ENCODE measurements at places on chromosomes 13 and 19. TPM values are rescaled to one million over a fixed set of nuclear protein-coding genes. Genes with fewer than 3 reads are reported as not detected.

SLAIN1 gene
- not detected for total RNA-seq

GRCh38 chr19:23799321-23799720 lies 40.6 kb upstream of the ZNF681 start:
- no peak for DNase-seq

DNA sequence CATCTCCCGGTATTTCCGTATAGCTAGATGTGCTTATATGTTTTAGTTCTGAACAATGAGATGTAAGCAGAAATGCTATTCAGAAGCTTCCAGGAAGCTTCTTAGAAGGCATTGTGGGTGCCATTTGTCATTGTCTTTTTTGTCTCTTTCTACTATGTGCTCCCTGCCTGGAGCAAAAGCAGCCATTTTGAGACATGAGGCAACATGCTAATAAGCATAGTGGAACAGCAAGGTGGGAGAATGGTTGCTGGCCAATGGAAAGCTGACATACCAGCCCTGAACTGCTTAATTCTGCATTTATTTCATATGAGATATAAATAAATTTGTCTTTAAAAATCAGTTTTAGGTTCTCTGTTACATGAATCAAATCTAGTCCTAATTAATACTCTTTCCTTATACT lies 299.7 kb downstream of the LMO7 start:
- no peak for DNase-seq

DNA sequence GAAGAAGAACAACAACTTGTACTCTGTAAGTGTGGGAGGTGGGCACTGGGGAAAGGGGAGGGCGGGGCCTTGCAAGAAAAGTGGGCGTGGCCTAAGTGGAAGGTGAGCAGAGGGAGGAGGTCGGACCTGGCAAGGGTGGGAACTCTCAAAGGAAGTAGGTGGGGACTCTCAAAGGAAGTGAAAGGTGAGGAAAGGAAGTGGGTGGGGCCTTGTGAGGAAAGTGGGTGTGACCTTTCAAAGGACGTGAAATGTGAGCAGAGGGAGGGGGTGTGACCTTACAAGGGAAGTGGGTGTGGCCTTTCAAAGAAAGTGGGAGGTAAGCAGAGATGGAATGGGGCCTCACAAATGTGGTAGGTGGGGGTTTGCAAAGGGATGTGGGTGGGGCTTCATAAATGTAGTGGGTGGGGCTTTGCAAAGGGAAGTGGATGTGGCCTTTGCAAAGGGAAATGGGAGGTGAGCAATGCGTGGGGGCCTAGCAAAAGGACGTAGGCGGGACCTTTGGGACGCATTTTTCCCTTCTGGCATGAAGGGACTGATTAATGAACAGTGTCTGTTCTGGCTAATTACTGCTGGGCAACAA lies 25.9 kb downstream of the ACSBG2 start:
- DNase-seq = no peak

GRCh38 chr19:51147663-51148062 lies 5.6 kb downstream of the SIGLEC7 start:
- no peak for DNase-seq

DNA sequence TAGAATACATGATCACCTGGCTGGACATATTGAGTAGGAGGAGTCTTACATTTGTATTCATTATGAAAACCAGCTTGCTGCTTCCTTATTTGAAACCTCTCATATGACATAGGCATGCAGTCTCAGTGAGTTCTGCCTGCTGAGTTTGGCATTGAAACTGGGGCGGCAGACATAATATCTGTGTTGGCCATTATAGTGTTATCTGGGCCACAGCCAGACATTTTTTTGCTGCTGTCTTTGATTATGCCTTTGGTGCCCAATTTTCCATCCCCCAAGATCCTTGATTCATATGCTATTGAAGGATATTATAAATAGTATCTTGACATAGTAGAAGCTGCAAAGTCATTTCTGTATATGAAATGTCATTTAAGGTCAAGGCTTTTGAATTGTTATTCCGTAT lies 15.8 kb downstream of the FREM2 start:
- no peak for DNase-seq

GRCh38 chr13:32205431-32206096 lies 109.6 kb downstream of the ZAR1L start:
- no peak for DNase-seq

- no peak for DNase-seq
These were observed at the start of gene CD209 for GRCh38 chr19:7746903-7747884. CD209 (minus strand) TSS chr19:7747534; CDS start chr19:7747511, 23 bp downstream.

DNA sequence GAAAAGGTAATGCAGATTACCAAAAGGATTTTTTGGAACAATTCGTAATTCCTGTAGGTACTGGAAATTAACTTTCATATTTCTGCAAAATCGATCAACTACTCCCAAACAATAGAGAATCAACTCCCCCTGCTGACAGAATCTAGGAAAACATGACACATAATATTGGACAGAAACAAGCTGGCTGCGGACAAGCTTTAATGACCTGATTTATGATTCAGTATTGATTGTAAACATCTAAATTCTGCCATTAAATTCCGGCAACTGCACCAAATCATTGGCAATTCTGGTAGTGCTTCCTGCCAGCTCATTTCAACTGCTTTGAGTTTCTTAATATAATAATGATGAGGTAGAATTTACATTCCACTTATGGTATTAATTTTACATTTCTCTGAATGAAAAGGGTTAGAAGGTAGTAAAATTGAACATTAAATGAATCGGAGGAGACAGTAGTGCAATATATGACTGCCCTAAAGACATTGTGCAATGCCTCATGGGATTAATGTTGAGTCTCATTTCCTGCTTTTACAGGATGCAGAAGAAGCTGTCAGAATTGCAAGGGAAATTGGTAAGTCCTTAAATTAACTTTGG lies 146.5 kb downstream of the PCCA start:
- no peak for DNase-seq

GRCh38 chr19:43310221-43310620 lies 40.9 kb upstream of the PSG9 start:
- no peak for DNase-seq

DNA sequence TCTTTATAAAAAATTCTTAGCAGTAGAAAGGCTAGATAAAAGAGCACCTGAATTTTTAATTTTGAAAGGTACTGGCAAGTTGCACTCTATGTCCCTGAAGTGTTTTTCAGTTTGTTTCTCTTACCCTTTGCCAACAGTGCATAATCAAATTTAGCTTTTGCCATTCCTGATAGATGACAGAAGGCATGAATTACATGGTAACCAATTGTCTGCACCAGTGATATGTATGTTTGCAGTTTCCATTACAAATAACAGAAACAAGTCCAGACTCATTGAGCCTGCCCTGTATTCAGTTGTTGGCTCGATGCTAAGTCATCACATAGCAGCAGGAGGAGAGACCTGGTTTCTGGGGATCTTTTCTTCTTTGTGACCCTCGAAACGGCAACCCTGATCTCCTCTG lies 309.8 kb downstream of the DNAJC15 start:
- no peak for DNase-seq

DNA sequence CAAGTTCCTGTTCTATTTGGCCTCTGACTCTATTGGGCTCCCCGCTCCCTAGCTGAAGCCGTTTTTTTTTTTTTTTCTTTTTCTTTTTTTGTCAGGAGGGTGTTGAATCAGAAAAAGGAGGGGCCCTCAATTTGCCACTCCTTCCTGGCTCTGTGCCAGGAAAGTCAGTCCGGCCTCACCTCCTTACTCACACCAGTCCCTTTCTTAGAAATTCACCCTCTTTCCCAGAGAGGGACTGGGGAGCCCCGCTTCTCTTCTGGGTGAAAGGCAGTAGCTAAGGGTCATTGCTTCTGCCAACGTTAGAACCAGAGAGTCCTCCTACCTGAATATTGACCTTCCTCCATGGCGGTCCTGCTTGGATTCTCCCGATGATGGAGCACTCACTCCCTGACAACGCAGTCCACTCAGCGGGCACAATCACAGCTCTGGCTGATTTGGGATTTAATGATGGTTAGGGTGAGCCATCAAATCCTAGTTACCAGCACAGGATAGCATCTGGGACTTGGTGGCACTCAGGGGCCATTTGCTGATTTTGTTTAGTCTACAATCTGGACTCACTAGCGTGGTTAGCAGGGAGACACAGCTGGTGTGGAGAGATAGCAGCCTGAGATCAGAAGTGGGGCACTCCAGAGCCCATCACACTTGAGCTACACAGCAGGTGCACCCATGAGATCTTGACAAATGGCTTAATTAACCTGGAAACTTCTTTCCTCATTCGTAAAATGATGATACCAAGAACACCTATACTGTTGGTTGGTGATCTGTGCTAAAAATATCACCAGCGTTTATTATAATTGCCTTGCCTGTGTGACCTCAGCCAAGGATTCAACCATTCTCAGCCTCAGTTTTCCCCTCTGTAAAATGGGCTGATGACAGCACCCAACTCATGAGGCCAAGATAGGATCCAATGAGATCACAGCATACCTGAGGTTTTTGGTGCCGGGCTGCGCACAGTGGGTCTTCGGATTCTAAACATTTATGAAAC lies 2.2 kb downstream of the FCER2 start:
- DNase-seq = no peak

- no peak for DNase-seq
These were observed 27.1 kb downstream of the CNFN start for GRCh38 chr19:42362891-42363440.

GRCh38 chr13:76825430-76825829 lies 60.8 kb downstream of the KCTD12 start:
- no peak for DNase-seq

DNA sequence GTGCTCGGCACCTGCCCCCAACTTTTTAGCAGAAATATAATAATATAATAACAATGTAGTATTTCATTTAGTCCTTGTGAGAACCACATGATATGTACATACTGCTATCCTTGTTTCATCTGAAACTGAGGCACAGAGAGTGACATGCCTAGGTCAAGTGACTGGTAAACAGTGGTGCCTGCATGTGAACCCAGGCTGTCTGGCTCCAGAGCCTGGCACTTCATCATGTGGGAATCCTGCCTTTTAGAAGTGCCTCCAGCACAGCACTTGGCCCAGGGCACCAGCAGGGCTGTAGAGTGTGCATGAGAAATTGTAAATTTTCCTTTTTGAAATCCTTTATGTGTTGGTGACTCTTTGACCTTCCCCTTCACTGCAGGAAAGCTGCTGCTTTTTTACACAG lies 27.4 kb downstream of the PRAM1 start:
- no peak for DNase-seq

- no peak for DNase-seq
These were observed 195.8 kb upstream of the RNF113B start for GRCh38 chr13:98372876-98373275.

DNA sequence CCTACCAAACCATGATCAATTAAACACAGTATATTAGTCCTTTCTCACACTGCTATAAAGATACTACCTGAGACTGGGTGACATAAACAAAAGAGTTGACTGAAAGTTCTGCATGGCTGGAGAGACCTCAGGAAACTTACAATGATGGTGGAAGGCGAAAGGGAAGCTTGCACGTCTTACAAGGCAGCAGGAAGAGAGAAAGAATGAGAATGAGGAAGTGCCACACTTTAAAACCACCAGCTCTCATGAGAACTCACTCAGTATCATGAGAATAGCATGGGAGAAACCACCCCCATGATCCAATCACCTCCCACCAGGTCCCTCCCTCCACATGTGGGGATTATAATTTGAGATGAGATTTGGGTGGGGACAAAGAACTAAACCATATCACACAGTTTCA lies 324.9 kb upstream of the ZNF507 start:
- no peak for DNase-seq

All from osteocyte (in vitro differentiated cells).